ENCODE measurements at places on chromosomes 11 and 22.

GRCh38 chr11:75820645-75821044 lies 5.6 kb downstream of the UVRAG start:
- DNase-seq: no peak

- no peak for DNase-seq
These were observed 54.8 kb downstream of the CHST1 start for GRCh38 chr11:45610627-45611026.

- DNase-seq: no peak
These were observed 636.2 kb upstream of the CCDC90B start for GRCh38 chr11:83922318-83922717.

- DNase-seq: no peak
These were observed 7.6 kb downstream of the TMEM121B start for GRCh38 chr22:17113600-17113999.

DNA sequence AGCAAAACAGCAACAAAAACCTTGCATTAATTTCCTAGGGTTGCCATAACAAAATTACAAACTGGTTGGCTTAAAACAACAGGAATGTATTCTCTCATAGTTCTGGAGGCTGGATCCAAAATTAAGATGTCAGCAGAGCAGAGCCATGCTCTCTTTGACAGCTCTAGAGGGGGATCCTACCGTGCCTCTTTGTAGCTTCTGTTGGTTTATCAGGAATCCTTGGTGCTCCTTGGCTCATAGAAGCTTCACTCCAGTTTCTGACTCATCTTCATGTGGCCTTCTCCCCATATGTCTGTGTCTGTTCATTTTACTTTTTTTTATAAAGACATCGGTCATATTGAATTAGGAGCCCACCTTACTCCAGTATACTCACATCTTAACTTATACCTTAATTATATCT lies 90.5 kb upstream of the POU2AF2 start:
- DNase-seq: no peak

- no peak for DNase-seq
These were observed 79.7 kb downstream of the SHANK2 start for GRCh38 chr11:71172680-71173079.

GRCh38 chr22:39746600-39747262 lies 146.8 kb downstream of the ENTHD1 start:
- DNase-seq: no peak

DNA sequence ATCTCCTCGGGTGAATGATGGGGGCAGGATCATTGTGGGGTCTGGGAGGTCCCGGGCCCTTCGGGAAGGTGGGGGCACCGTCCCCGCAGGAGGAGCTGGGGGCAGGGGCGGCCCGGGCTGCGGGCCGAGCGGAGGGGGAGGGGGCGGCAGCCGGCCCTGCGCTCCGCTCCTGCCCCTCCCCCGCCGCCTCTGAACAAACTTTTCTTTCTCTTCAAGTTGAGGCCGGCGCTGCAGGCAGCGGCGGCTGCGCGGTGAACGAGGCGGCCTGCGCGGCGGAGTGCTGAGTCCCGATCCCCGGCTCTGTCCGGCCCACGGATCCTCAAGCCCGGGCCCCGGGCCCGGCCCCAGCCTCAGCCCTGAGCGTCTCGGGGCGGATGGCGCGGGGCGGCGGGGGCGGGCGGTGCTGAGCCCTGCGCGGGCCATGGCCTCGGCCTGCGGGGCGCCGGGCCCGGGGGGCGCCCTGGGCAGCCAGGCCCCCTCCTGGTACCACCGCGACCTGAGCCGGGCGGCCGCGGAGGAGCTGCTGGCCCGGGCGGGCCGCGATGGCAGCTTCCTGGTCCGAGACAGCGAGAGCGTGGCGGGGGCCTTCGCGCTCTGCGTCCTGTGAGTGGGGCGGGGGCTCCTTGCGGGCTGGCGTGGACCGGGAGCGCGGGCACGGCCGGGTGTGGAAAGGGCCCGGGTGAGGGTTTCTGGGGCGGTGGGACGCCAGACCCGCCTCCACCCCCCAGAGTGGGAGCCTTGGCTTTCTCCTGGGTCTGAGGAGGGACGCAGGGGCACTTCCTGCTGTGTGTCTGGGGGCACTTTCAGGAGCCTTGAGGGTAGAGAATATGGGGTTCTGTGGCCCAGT lies at the start of gene INPPL1:
INPPL1 (plus strand) TSS at position 204 of the 847 bp plus-strand sequence; CDS start at position 422, 218 bp downstream.
- DNase-seq: peak; percentile 77

GRCh38 chr11:80155412-80156017 lies 714.7 kb upstream of the TENM4 start:
- no peak for DNase-seq

DNA sequence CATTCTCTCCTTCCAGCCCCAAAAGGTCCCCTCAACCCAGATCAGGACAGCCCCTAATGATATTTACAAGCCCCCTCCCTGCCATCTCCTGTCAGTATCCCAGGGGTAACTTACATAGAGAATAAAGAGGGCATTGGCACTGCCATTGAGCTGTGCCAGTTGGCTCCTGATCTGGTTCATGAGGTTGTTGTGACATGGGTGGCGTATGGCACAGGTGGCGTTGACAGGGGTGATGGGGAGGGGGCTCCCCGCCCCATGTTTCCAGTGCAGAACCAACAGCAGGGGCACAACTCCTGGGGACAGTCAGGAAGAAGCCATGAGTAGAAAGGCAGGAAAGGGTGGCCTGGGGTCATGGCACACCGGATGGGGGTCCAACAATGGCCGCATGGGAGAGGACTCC lies 1.9 kb downstream of the LIF start:
- DNase-seq: no peak

DNA sequence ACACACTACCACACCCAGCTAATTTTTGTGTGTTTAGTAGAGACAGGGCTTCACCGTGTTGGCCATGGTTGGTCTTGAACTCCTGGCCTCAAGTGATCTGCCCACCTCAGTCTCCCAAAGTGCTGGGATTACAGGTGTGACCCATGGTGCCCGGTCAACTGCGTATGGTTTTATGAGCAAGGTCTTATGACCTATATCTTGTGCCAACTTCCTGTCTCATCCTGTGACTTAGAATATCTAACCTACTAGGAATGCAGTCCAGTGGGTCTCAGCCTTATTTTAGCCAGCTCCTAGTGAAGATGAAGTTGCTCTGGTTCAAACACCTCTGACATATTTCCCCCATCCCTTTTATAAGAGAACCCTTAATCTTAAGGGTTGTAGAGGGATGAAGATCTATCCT lies 66.1 kb upstream of the OR5AN1 start:
- DNase-seq: no peak

DNA sequence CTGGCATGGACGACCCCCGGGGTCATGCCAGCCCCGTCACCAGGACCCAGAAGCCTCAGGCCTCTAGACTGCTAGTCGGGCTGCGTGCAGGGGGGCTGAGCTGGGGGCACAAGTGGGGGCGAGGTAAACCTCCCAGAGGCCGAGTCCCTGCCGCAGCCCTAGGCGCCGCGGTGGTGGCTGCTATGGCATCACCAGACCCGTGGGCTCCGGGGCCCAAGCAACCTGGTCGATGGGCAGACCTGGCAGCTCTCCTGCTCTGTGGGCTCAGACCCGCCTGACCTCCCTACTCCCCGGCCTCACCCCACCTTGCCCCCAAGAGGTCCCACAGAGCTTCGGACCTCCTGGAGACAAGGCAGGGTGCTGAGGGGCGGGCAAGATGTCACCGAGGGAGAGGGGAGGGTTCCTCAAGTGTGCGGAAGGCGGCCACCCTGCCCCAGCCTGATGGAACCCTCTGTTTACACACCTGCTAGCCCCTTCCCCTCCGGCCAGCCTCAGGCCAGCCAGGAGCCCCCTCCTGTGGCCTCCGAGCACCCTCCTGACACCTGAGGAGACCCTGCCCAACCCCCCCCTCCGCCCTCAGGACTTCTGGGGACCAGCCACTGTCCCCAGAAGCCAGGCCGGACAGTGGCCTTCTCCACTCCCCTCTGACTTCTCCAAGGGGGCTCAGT lies 9.4 kb downstream of the IGF2 start:
- DNase-seq: no peak

DNA sequence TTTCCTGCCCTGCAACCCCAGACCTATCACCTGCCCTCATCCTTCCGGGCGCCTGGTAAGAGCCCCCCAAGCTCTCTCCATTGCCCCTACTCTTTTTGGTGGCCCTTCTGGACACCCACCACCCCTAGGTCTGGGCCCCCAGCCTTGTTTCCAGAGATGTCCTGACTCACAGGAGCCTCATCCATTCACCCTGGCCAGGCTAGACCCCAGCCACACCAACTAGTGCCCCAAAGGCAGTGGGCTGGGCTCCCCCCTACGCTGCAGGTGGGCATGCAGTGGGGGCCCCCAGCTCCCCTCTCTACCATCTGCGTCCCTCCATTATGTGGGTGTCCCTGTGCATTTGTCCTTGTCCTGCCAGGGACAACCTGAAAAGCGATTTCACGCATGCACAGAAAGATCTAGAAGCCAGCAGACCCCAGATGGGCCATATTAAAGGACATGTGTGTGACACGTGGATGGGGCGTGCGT lies 1.4 kb downstream of the MRGPRF start:
- no peak for DNase-seq

- DNase-seq: peak; percentile 85
These were observed at the start of gene APOBEC3C for GRCh38 chr22:39013942-39014722. Gene APOBEC3C (plus strand): TSS chr22:39014257. CDS start chr22:39014363, 106 bp downstream.

DNA sequence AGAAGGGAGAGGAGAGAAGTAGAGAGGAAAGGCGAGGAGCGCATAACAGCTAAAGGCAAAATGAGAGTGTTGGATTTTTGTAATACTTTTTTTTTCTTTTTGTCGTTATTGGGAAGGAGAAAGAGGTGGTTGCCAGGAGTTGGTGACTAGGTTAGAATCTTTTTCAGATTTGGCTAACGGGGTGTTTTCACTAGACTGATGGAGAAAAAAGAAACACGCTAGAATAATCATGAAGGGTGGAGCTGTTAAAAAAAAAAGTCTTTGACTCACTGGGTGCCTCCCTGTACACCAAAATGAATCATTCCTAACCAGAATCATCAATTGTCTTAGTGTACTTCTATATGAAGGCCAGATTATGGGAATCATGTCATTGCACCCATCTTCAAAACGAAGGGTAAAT lies 12.7 kb downstream of the BLID start:
- DNase-seq: no peak

GRCh38 chr11:1109101-1109917 lies 34.6 kb downstream of the MUC2 start:
- no peak for DNase-seq

- DNase-seq: no peak
These were observed 47.0 kb downstream of the TPBGL start for GRCh38 chr11:75287579-75287978.

Data from activated CD8-positive, alpha-beta memory T cell treated with anti-CD3 and anti-CD28 coated beads, Interleukin-2, amount 50 U/mL, for 48 hours (primary cell).